ENCODE measurements at places on chromosomes 16 and 17.

- H3K27ac ChIP-seq: no peak overlapping the region
- H3K36me3 ChIP-seq: no peaks in the 10 kb centered on the region
- peaks cover 27% of the 10 kb centered on the region for H3K27me3 ChIP-seq
Observed at GRCh38 chr17:83129676-83130075, 50.3 kb downstream of the METRNL start.

GRCh38 chr17:6069539-6070429, at the start of gene WSCD1:
Gene WSCD1, plus strand, starts transcription at chr17:6070379. Its CDS starts 10,280 bp downstream, at chr17:6080659.
- no peaks in the 10 kb centered on the region for H3K27me3 ChIP-seq
- H3K27ac ChIP-seq: no peak within 1 kb of the TSS
- H3K36me3 ChIP-seq: no peaks in the 10 kb centered on the region
- H3K4me3 ChIP-seq: no peak within 1 kb of the TSS

GRCh38 chr16:24188751-24189318, 67.3 kb upstream of the CACNG3 start:
- no peak overlapping the region for H3K4me3 ChIP-seq
- DNase-seq: no peak
- no peaks in the 10 kb centered on the region for H3K27me3 ChIP-seq
- H3K27ac ChIP-seq: no peak overlapping the region
- H3K4me1 ChIP-seq: no peaks in the 10 kb centered on the region
- H3K36me3 ChIP-seq: peaks cover 81% of the 10 kb centered on the region

- H3K27me3 ChIP-seq: no peaks in the 10 kb centered on the region
- no peak overlapping the region for H3K4me3 ChIP-seq
- DNase-seq: no peak
- no peaks in the 10 kb centered on the region for H3K36me3 ChIP-seq
Observed at GRCh38 chr16:11801481-11802021, 4.5 kb upstream of the ZC3H7A start.

GRCh38 chr16:1812732-1813163, 13.9 kb downstream of the HAGH start:
- peak; percentile 79 for DNase-seq
- no peak overlapping the region for H3K4me3 ChIP-seq
- H3K36me3 ChIP-seq: peaks cover 7% of the 10 kb centered on the region
- H3K27ac ChIP-seq: no peak overlapping the region
- no peaks in the 10 kb centered on the region for H3K27me3 ChIP-seq

GRCh38 chr17:78325076-78325687, 34.7 kb downstream of the SOCS3 start:
- no peaks in the 10 kb centered on the region for H3K27me3 ChIP-seq
- peaks cover 3% of the 10 kb centered on the region for H3K4me1 ChIP-seq
- no peak overlapping the region for H3K27ac ChIP-seq
- H3K36me3 ChIP-seq: no peaks in the 10 kb centered on the region
- H3K4me3 ChIP-seq: no peak overlapping the region

- H3K4me1 ChIP-seq: peaks cover 53% of the 10 kb centered on the region
- no peak overlapping the region for H3K27ac ChIP-seq
- no peak overlapping the region for H3K4me3 ChIP-seq
- no peak for DNase-seq
- H3K27me3 ChIP-seq: no peaks in the 10 kb centered on the region
Observed at GRCh38 chr16:85384833-85385462, 228.2 kb upstream of the GSE1 start.

GRCh38 chr17:1995321-1995892, 29.7 kb downstream of the RTN4RL1 start:
- H3K27me3 ChIP-seq: peaks cover 44% of the 10 kb centered on the region
- H3K4me3 ChIP-seq: no peak overlapping the region
- no peak for DNase-seq
- no peaks in the 10 kb centered on the region for H3K36me3 ChIP-seq
- no peak overlapping the region for H3K27ac ChIP-seq

GRCh38 chr16:60727851-60728250, 1308.4 kb downstream of the CDH8 start:
- no peak overlapping the region for H3K27ac ChIP-seq
- H3K4me3 ChIP-seq: no peak overlapping the region
- no peak for DNase-seq
- H3K27me3 ChIP-seq: no peaks in the 10 kb centered on the region
- no peaks in the 10 kb centered on the region for H3K36me3 ChIP-seq
- H3K4me1 ChIP-seq: no peaks in the 10 kb centered on the region

- no peak for DNase-seq
- no peaks in the 10 kb centered on the region for H3K36me3 ChIP-seq
- no peak overlapping the region for H3K27ac ChIP-seq
- no peaks in the 10 kb centered on the region for H3K4me1 ChIP-seq
- H3K27me3 ChIP-seq: no peaks in the 10 kb centered on the region
Observed at GRCh38 chr17:52470553-52470952, 312.0 kb upstream of the CA10 start.

DNA sequence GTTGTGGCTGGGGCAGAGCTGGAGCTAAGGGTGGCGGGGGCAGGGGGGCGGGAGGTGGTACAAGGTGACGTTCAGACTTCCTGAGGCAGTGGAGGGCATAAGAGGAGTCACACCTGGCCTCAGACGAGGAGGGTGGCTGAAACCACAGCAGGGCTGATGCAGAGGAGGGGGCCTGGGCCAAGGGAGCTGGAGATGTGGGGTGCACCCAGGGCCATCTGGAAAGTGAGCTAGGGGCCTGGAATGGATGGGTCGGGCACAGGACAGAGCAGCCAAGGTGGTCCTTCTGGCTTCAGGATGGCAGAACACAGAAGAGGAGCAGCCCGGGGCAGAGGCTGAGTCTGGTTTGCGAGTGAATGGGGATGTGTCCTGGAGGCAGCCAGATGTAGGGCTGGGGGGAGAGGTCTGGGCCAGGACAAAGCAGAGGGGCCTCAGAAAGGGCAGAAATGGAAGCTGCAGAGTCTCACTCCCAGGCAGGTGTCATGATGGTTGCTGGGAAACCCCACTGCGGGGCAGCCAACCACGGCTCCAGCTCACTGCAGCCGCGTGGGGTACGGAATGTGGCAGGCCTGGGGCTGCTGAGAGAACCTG, 57.6 kb downstream of the PRMT7 start:
- H3K4me3 ChIP-seq: no peak overlapping the region
- H3K4me1 ChIP-seq: peaks cover 9% of the 10 kb centered on the region
- H3K27me3 ChIP-seq: peaks cover 35% of the 10 kb centered on the region
- no peak overlapping the region for H3K27ac ChIP-seq
- DNase-seq: no peak

GRCh38 chr16:104928-105327, 26.9 kb downstream of the MPG start:
- H3K27me3 ChIP-seq: no peaks in the 10 kb centered on the region
- no peak overlapping the region for H3K4me3 ChIP-seq
- peaks cover 49% of the 10 kb centered on the region for H3K36me3 ChIP-seq
- peaks cover 29% of the 10 kb centered on the region for H3K4me1 ChIP-seq

GRCh38 chr17:80938556-80938955, 53.1 kb upstream of the CHMP6 start:
- no peak overlapping the region for H3K27ac ChIP-seq
- H3K4me1 ChIP-seq: peaks cover 7% of the 10 kb centered on the region
- no peaks in the 10 kb centered on the region for H3K27me3 ChIP-seq

GRCh38 chr16:66052745-66053144, 313.7 kb upstream of the CDH5 start:
- no peak for DNase-seq
- no peaks in the 10 kb centered on the region for H3K36me3 ChIP-seq
- no peaks in the 10 kb centered on the region for H3K27me3 ChIP-seq
- H3K4me1 ChIP-seq: no peaks in the 10 kb centered on the region

DNA sequence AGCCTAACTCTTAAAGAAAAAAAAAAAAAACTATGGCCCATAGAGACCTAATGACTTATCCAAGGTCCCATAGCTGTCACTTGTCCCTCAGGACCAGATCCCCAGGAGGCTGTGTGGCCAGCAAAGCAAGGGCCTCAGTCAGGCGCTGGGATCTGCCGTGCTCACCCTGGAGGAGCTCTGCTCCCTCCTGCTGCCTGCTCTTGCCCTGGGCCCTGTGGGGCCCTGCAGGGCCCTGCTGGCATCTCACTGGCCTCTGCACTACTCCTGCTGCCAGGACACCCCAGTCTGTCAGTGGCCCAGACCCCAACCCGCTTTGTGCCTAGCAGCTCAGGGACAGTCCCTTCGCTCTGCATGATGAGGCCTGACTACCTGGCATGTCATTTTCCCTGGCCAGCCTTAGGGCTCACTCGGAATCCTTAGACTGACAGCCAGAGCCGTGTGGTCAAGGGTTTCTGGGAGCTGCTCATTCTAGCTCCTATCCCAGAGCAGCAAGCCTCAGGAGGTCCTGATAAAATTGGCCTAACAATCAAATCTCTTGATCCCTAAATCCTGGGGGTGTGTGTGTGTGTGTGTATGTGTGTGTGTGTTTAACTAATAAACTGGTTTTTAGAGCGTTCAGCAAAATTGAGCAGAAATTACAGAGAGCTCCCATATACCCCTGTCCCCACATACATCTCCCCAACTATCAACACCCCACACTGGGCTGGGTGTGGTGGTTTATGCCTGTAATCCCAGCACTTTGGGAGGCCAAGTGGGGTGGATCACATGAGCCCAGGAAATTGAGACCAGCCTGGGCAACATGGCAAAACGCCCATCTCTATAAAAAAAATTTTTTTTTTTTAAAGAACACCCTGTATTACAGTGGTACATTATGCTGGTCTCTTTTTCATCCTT, 21.7 kb downstream of the KATNIP start:
- no peak for DNase-seq
- H3K27ac ChIP-seq: no peak overlapping the region
- H3K36me3 ChIP-seq: peaks cover 2% of the 10 kb centered on the region
- no peaks in the 10 kb centered on the region for H3K27me3 ChIP-seq
- H3K4me3 ChIP-seq: no peak overlapping the region

- no peaks in the 10 kb centered on the region for H3K4me1 ChIP-seq
- no peaks in the 10 kb centered on the region for H3K27me3 ChIP-seq
- DNase-seq: no peak
- no peak overlapping the region for H3K4me3 ChIP-seq
- H3K36me3 ChIP-seq: peaks cover 98% of the 10 kb centered on the region
Observed at GRCh38 chr17:36505171-36505570, 18.7 kb downstream of the ZNHIT3 start.

- peaks cover 3% of the 10 kb centered on the region for H3K27me3 ChIP-seq
- DNase-seq: no peak
- H3K4me3 ChIP-seq: no peak overlapping the region
- H3K27ac ChIP-seq: no peak overlapping the region
- H3K4me1 ChIP-seq: no peaks in the 10 kb centered on the region
Observed at GRCh38 chr17:74147966-74148365, 55.5 kb upstream of the RPL38 start.

- no peak for DNase-seq
- H3K4me3 ChIP-seq: no peak overlapping the region
- H3K36me3 ChIP-seq: peaks cover 53% of the 10 kb centered on the region
- 0 out of 3 replicates have a peak overlapping the region, but pooled peaks have one; percentile 17 for H3K27ac ChIP-seq
- no peaks in the 10 kb centered on the region for H3K4me1 ChIP-seq
Observed at GRCh38 chr17:30520436-30520835, 43.2 kb downstream of the GOSR1 start.

- no peaks in the 10 kb centered on the region for H3K4me1 ChIP-seq
- DNase-seq: no peak
- H3K4me3 ChIP-seq: no peak overlapping the region
- no peak overlapping the region for H3K27ac ChIP-seq
- no peaks in the 10 kb centered on the region for H3K36me3 ChIP-seq
Observed at GRCh38 chr16:77617996-77618395, 104.3 kb upstream of the NUDT7 start.

DNA sequence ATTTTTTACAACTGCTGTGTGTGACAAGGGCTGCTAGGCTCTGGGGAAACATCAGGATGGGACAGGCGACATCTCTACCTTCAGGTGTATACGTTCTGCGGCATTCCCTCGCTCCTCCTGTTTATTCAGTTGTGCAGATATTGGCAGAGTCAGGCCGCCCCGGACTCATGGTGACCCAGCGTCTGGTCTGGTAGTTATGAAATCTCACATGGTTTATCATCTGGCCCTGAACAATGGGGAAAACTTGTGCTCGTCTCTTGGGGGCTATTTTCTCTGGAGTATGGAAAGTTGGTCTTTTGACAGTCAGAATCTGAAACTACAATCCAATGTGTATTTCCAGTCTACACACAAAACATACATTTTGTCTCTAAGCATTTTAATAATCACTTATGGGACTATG, 3.3 kb downstream of the MARCHF10 start:
- no peak overlapping the region for H3K4me3 ChIP-seq
- H3K36me3 ChIP-seq: no peaks in the 10 kb centered on the region
- peaks cover 60% of the 10 kb centered on the region for H3K27me3 ChIP-seq
- DNase-seq: no peak

- no peak overlapping the region for H3K27ac ChIP-seq
- H3K4me1 ChIP-seq: peaks cover 4% of the 10 kb centered on the region
- H3K4me3 ChIP-seq: no peak overlapping the region
- H3K36me3 ChIP-seq: no peaks in the 10 kb centered on the region
- peaks cover 49% of the 10 kb centered on the region for H3K27me3 ChIP-seq
Observed at GRCh38 chr17:62775876-62776275, 32.2 kb downstream of the MARCHF10 start.

DNA sequence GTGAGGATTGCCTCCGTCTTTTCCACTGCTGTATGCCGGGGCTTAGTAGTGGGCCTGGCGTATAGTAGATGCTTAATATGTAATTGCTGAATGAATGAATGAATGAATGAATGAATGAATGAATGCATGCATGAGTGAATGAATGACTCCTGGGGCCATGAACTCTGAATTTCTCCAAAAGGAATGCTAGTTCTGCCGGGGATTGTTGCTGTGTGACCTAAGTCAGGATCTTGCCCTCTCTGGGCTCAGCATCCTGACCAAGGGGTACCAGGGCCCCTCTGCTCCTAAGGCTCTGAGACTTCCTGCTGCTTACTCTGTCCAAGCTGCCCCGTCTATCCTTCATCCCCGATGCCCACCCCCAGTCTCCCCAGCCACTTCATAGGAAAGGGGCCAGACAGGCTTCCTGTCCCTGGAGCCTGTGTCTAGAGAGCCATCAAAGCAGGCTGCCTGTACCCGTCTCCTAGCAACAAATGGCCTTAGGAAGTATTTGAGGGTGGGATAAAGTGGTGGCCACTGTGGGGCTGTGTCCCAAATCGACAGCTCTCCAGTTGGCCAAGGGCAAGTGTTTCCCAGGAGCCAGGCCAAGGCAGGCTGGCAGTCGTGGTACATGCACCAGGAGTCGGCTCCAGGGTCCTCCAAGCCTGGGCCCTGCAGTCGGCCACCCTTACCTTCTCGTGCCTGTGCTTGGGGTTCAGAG, 11.6 kb upstream of the MPRIP start:
- H3K27me3 ChIP-seq: no peaks in the 10 kb centered on the region
- no peak overlapping the region for H3K27ac ChIP-seq
- H3K4me1 ChIP-seq: peaks cover 39% of the 10 kb centered on the region
- no peak for DNase-seq

GRCh38 chr16:4333308-4333638, 17.4 kb downstream of the GLIS2 start:
- no peak for DNase-seq
- peaks cover 25% of the 10 kb centered on the region for H3K36me3 ChIP-seq
- H3K4me1 ChIP-seq: peaks cover 2% of the 10 kb centered on the region
- no peak overlapping the region for H3K4me3 ChIP-seq
- no peaks in the 10 kb centered on the region for H3K27me3 ChIP-seq

All from K562 (cell line).